IMR-90 (cell line): ENCODE measurements at places on chromosomes 3 and 15. TPM values are rescaled to one million over a fixed set of nuclear protein-coding genes. Genes with fewer than 3 reads are reported as not detected.
A peak's percentile ranks its signal among the peaks of the same experiment; 100 is the strongest.

GOLGA8T gene
- total RNA-seq = not detected in 2 replicates

SH3GL3 gene
- total RNA-seq = not detected in 2 replicates

TNIK gene
- total RNA-seq = 6.3 and 8.3 TPM in 2 replicates

DNA sequence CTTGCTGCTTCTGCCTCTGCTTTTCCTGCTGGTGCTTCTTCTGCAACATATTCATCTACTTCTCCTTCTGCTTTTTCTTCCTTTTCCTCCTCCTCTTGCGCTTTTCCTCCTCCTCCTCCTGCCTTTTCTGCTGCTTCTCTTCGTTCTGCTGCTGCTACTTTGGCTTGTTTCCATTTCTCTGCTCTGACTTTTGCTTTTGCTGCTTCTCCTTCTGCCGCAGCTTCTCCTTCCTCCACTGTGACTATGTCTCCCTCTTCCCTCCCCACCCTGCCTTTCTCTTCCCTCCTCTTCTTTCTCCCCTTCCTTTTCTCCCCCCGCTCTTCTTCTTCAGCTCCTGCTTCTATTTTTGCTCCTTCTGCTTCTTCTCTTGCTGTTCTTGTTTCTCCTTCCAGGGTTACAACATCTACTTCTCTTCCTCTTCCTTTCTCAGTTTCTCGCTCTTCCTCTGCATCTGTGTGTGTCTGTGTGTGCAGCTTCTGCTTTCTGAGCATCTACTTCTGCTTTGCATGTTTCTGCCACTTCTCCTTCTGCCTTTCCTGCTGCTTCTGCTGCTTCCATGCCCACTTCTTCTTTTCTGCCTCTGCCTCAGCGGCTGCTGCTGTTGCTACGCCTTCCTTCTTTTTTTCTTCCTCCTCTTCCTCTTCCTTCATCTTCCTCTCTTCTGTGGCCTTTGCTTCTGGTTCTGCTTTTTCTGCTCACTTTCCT lies 51.4 kb downstream of the FAM43A start:
- H3K27me3 ChIP-seq = peaks cover 32% of the 10 kb centered on the region
- H3K27ac ChIP-seq = no peak overlapping the region
- no peaks in the 10 kb centered on the region for H3K36me3 ChIP-seq
- no peak for DNase-seq
- H3K4me1 ChIP-seq = peaks cover 2% of the 10 kb centered on the region; the same call in 1 of the 2 replicates

- peak; percentile 2 for DNase-seq
- H3K27me3 ChIP-seq = no peaks in the 10 kb centered on the region
- H3K36me3 ChIP-seq = no peaks in the 10 kb centered on the region
- no peak overlapping the region for H3K4me3 ChIP-seq
- no peaks in the 10 kb centered on the region for H3K4me1 ChIP-seq
Measured at GRCh38 chr3:40258555-40258954, 51.0 kb upstream of the EIF1B start.

GRCh38 chr15:49255966-49256759 lies 86.1 kb downstream of the GALK2 start:
- H3K4me1 ChIP-seq = peaks cover 3% of the 10 kb centered on the region
- peak overlapping the region; percentile 60; the same call in 1 of the 2 replicates for H3K27ac ChIP-seq
- no peaks in the 10 kb centered on the region for H3K27me3 ChIP-seq
- H3K4me3 ChIP-seq = no peak overlapping the region

- no peak overlapping the region for H3K27ac ChIP-seq
- H3K4me3 ChIP-seq = no peak overlapping the region
- peaks cover 14% of the 10 kb centered on the region for H3K4me1 ChIP-seq
- no peaks in the 10 kb centered on the region for H3K27me3 ChIP-seq
- no peaks in the 10 kb centered on the region for H3K36me3 ChIP-seq
- DNase-seq = no peak
Measured at GRCh38 chr3:10363935-10364334, 43.0 kb upstream of the SEC13 start.

DNA sequence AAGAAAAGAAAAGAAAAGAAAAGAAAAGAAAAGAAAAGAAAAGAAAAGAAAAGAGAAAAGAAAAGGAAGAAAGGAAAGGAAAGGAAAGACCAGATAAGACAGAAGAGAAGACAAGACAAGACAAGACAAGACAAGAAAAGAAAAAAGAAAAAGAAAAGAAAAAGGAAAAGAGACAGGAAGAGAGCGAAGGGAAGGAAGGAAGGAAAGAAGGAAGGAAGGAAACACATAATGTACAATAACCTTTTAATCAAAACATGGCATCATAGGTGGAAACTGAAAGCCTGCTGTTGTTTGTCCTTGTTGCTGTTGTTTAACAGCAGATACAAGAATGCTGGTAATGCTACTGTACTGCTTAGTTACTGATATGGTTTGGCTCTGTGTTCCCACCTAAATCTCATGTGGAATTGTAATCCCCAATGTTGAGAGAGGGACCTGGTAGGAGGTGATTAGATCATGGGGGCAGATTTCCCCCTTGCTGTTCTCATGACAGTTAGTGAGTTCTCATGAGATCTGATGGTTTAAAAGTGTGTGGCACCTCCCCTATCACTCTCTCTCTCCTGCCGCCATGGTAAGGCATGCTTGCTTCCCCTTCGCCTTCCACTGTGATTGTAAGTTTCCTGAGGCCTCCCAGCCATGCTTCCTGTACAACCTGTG lies 67.3 kb downstream of the MCF2L2 start:
- peaks cover 10% of the 10 kb centered on the region for H3K27me3 ChIP-seq
- H3K36me3 ChIP-seq = no peaks in the 10 kb centered on the region
- no peaks in the 10 kb centered on the region for H3K4me1 ChIP-seq
- H3K27ac ChIP-seq = no peak overlapping the region

- peaks cover 49% of the 10 kb centered on the region for H3K36me3 ChIP-seq
- no peaks in the 10 kb centered on the region for H3K27me3 ChIP-seq
- DNase-seq = no peak
- H3K4me3 ChIP-seq = no peak overlapping the region
Measured at GRCh38 chr15:82829234-82829633, 19.8 kb downstream of the WHAMM start.

- H3K27me3 ChIP-seq = peaks cover 12% of the 10 kb centered on the region
- H3K4me1 ChIP-seq = no peaks in the 10 kb centered on the region
- H3K27ac ChIP-seq = no peak overlapping the region
- H3K4me3 ChIP-seq = no peak overlapping the region
- no peak for DNase-seq
Measured at GRCh38 chr15:78179906-78180305, 30.7 kb downstream of the IDH3A start.

DNA sequence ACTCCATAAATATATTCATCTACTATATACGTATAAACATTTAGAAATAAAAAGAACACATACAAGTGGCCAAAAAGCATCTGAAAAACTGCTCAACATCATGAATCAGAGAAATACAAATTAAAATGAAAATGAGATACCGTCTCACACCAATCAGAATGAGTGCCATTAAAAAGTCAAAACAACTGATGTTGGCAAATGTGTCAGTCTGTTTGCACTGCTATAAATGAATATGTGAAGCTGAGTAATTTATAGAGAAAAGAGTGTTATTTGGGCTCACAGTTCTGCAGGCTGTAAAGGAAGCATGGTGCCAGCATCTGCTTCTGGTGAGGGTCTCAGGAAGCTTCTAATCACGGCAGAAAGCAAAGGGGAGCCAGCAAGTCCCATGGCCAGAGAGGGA lies 620.3 kb upstream of the CCDC54 start:
- H3K27ac ChIP-seq = no peak overlapping the region
- no peaks in the 10 kb centered on the region for H3K36me3 ChIP-seq
- H3K4me1 ChIP-seq = no peaks in the 10 kb centered on the region
- no peak overlapping the region for H3K4me3 ChIP-seq

- no peak overlapping the region for H3K4me3 ChIP-seq
- H3K4me1 ChIP-seq = no peaks in the 10 kb centered on the region
- no peaks in the 10 kb centered on the region for H3K36me3 ChIP-seq
- no peak for DNase-seq
Measured at GRCh38 chr3:62955126-62955525, 79.9 kb upstream of the CADPS start.

GRCh38 chr15:74206801-74207281 lies 4.3 kb upstream of the STRA6 start:
- peaks cover 17% of the 10 kb centered on the region for H3K27me3 ChIP-seq
- no peak overlapping the region for H3K27ac ChIP-seq
- H3K4me1 ChIP-seq = peaks cover 12% of the 10 kb centered on the region

DNA sequence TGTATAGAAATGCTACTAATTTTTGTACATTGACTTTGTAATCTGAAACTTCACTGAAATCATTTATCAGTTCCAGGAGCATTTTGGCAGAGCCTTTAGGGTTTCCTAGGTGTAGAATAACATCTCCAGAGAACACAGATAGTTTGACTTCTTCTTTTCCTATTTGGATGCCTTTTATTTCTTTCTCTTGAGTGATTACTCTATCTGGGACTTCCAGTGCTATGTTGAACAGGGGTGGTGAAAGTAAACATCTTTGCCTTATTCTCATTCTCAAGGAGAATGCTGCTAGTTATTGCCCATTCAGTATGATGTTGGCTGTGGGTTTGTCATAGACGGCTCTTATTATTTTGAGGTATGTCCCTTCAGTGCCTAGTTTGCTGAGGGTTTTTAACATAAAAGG lies 697.9 kb upstream of the ROBO1 start:
- DNase-seq = no peak
- H3K36me3 ChIP-seq = no peaks in the 10 kb centered on the region
- H3K4me1 ChIP-seq = no peaks in the 10 kb centered on the region
- no peak overlapping the region for H3K4me3 ChIP-seq
- no peaks in the 10 kb centered on the region for H3K27me3 ChIP-seq

DNA sequence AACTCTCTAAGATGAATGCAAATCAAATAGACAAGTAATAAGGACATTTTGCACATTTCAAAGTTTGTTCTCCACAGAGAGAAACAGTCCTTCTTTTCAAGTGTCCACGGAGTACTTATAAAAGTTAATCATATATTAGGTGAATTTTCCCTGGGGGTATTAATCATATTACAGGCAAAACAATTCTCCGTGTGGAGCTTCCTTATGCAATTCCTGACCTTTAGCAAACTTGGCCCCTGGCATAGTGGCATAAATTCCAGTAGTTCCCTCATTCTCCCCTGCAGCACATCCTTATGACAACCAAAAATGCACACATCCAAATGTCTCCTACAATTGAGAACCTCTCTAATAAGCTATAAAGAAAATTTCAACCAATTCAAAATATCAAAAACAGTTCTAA lies 34.4 kb downstream of the FSIP1 start:
- H3K27me3 ChIP-seq = no peaks in the 10 kb centered on the region
- H3K36me3 ChIP-seq = no peaks in the 10 kb centered on the region
- H3K27ac ChIP-seq = no peak overlapping the region
- H3K4me1 ChIP-seq = no peaks in the 10 kb centered on the region

DNA sequence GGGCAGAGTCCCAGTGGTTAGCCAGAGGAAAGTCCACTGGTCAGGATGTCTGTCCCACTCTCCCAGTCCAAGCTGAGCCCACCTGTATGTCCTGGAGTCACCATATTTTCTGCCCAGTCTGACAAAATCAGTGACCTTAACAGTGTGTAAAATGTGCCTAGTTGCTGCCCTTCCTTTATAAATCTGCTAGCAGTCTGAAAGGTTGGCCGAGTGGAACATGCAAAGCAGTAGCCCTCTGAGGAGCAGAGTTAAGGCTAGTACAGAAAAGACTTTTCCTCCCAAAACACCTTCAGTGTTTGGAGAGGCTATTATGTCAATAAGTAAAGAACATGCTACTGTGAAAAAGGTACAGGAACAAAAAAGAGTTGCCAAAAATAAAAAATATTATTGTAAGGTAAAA lies 15.3 kb downstream of the TTC21A start:
- no peaks in the 10 kb centered on the region; the same call in 1 of the 2 replicates for H3K36me3 ChIP-seq
- H3K27me3 ChIP-seq = no peaks in the 10 kb centered on the region
- H3K4me1 ChIP-seq = peaks cover 5% of the 10 kb centered on the region
- DNase-seq = no peak
- H3K27ac ChIP-seq = no peak overlapping the region
- H3K4me3 ChIP-seq = no peak overlapping the region

DNA sequence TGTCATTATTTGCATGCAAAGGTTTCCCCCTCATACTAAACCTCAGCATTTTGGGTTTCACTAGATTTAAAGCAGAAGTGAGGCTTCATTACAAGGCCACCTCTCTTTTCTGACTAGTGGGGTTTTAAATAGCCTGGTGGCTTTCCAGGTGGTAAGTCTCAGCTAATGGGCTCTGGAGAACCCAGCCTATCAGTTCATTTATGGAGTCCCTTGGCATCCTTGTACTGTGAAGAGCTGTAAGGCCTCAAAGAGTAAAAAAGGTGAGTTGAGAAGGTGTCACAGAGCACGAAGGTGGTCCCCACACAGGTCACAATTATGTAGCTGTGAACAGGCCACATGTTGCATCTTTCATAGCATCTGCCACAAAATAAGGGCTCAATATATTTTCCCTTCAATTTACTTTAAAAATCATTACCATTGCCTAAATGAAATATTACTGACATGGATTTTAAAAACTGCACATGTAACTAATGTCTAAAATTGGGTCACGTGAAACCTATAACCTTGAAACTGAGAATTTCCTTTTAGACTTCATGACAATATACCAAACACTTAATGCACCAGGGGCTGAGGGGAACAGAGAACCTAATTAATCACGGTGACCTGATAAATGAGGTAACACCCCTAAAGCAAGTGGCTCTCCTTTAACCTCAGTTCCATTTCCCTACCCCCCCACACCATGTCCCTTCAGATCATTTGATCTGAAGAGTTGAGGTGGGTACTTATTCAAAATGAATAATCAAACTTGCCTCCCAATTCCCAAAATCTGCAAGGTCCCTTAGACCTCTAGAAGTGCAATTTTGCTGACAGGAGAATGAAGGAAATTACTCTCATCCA lies 1.3 kb downstream of the NGLY1 start:
- peak overlapping the region; percentile 85 for H3K4me3 ChIP-seq
- H3K36me3 ChIP-seq = peaks cover 6% of the 10 kb centered on the region
- no peak overlapping the region for H3K27ac ChIP-seq
- no peaks in the 10 kb centered on the region for H3K27me3 ChIP-seq
- no peak for DNase-seq

- DNase-seq = no peak
- H3K36me3 ChIP-seq = no peaks in the 10 kb centered on the region
- H3K4me1 ChIP-seq = peaks cover 2% of the 10 kb centered on the region; the same call in 1 of the 2 replicates
- no peaks in the 10 kb centered on the region for H3K27me3 ChIP-seq
Measured at GRCh38 chr3:152104847-152105415, 163.8 kb upstream of the MBNL1 start.
